Colonic mucosa (tissue), 4 donors: ENCODE measurements at places on chromosomes 16 and 17.

GRCh38 chr16:76035689-76036088 is 241.5 kb upstream of the CNTNAP4 start:
- DNase-seq: no peak

GRCh38 chr17:46917516-46917915 is 5.4 kb upstream of the GOSR2 start:
- DNase-seq: no peak

GRCh38 chr16:74438492-74438979 is 17.3 kb upstream of the CLEC18B start:
- no peak for DNase-seq

GRCh38 chr16:86479419-86479818 is 30.9 kb upstream of the FOXF1 start:
- no peak for DNase-seq

DNA sequence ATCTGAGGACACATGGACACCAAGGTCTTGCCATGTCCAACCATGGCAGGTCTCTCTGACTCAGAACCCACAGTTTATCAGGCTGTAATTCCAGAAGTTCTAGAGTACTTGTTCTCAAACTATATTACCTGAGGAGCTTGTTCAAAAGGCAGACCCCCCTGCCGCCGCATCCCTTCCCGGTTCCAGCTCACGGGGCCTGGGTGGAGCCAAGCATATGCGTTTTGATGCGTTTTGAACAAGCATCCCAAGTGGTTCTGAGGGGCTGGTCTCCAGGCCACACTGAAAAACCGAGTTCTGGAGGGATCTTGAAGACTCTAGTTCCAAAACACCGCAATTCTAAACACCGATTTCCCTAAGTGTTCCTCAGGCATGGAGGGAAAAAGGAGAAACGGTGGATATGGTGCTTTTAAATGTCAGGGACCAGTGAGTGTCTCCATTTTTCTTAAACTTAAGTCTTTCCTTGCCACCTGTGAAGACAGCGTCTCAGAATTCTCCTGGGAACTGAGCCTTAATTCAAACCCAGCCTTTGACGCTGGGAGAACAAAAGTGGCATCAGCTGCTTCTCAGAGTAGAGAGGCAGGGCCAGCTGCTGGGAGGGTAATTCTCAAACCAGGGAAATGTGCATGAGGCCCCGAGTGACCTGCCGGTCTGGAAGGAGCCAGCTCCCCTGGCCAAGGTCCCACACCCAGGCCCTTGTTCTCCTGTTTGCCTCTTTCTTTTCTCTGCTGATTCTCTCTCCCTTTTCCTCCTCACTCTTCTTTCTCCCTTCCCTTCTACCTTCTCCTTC is 84.4 kb upstream of the PLCG2 start:
- no peak for DNase-seq

GRCh38 chr17:17073581-17074403 is 31.5 kb downstream of the MPRIP start:
- no peak for DNase-seq

GRCh38 chr16:19068237-19068815 is 912 bp downstream of the COQ7 start:
- no peak for DNase-seq

GRCh38 chr16:46719528-46719927 is 28.6 kb downstream of the MYLK3 start:
- no peak for DNase-seq

GRCh38 chr17:58325289-58325726 is 3.3 kb downstream of the TSPOAP1 start:
- DNase-seq: no peak

DNA sequence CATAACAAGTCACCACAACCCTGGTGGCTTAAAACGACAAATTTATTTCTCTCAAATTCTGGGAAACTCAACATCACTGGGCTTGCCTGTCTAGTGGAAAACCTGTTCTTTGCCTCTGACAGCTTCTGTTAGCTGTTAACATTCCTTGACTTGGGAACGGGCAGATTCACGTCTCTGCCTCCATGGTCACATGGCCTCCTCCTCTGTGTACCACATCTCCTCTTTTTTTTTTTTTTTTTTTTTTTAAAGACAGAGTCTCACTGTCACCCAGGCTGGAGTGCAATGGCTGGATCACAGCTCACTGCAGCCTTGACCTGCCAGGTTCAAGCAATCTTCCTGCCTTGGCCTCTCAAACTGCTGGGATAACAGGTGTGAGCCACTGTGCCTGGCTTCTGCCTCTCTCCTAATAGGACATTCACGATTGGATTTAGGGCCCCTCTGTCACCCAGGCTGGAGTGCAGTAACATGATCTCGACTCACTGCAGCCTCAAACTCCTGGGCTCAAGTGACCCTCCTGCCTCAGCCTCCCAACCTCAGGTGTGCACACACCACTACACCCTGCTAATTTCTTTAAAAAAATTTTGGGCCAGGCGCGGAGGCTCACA is 11.7 kb upstream of the LLGL1 start:
- no peak for DNase-seq

- DNase-seq: no peak
These were observed 68.7 kb downstream of the IRX6 start for GRCh38 chr16:55392701-55393100.

DNA sequence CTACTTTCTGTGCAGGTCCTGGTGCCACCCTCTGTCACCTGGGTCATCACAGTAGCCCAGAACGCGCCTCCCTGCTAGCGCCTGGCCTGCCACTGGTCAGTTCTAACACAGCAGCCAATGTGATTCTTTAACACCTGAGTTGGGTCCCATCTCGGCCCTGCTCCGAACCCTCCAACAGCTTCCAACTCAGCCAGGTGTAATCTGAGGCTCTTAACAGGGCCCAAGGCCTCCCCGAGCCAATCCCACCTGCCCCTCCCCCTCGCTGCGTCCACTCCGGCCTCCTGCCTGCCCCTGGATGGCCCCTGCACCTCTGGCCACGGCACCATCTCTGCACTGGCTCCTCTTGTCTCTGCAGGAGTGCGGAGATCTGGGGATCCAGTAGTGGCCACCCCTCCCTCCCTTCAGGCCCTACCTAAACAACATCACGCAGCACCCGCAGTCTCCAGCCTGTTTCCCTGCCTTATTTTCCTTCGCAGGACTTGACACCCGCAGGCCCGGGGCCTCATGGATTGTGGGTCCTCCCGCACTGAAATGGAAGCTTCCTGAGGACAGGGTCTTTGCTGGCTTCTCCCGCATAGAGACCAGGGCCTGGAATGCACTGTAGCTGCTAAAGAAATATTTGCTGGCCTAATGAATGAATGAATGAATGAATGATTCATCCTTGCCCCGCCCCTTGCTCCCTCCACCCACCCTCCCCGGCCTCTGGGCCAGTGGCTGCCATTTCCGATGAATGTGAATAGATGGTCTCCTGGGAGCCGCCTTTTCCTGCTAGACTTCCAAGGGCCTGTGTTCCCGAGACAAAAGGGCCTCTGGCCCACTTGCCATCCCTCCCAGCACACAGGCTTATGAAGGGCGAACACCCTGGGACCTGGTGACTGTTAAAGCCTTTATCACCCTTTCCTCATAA is 174.8 kb upstream of the FOXF1 start:
- no peak for DNase-seq

GRCh38 chr16:4697848-4698291 is 4.5 kb downstream of the NUDT16L1 start:
- no peak for DNase-seq

DNA sequence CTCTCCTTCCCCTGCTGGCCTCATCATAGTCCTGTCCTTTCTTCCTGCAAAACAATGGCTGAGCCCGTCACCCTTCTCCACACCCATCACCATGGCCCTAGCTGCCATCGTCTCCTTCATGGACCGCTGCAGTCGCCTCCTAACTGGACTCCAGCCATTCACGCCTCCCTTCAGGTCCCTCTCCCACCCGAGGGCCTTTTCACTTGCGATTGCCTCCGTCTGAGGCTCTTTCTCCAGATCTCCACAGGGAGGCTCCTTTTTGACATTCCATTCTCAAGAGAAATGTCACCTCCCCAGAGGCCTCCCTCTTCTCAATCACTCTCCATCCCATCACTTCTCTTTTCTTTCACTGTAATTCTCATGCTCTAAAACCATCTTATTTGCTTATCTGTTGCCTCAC is 23.5 kb downstream of the GSG1L start:
- no peak for DNase-seq

- DNase-seq: peak; percentile 38
These were observed 13.1 kb downstream of the BCAR1 start for GRCh38 chr16:75238132-75238852.

GRCh38 chr17:73359987-73360410 is 48.2 kb upstream of the CDC42EP4 start:
- peak; percentile 71 for DNase-seq

GRCh38 chr16:78005881-78006280 is 16.5 kb upstream of the CLEC3A start:
- DNase-seq: no peak

- no peak for DNase-seq
These were observed 759 bp upstream of the PAM16 start for GRCh38 chr16:4351880-4352279.

DNA sequence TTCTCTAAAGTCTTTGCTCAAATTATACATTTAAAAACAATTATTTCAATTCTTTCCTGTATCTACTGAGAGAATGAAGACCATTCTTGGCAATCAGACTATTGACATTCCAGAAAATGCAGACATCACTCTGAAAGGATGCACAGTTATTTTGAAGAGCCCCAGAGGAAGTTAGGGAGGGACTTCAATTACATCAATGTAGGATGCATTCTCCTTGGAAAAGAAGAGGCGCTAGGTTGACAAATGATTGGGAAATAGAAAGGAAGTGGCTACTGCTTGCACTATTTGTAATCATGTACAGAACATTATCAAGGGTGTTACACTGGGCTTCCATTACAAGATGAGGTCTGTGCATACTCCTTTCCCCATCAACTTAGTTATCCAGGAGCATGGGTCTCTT is 74.3 kb downstream of the SSH2 start:
- no peak for DNase-seq
